ENCODE measurements at places on chromosomes 4 and X.

DNA sequence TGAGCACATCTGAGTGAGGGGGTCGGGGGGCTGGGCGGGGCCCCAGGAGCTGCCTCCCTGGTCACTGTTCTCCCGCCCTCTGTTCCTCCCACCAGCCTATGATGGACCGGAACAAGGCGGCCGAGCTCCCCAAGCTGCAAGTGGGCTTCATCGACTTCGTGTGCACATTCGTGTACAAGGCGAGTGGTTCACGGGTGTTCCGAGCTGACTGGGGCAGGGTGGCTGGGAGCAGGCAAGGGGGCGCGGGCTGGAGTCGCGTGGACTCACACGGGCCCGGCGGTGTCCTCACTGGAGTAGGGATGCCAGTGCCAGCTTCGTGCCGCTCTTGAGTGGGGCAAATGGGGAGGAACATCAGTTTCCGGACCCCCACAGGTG, 7.7 kb downstream of the ATP5ME start:
- H3K27ac ChIP-seq = no peak overlapping the region
- H3K4me3 ChIP-seq = no peak overlapping the region
- no peaks in the 10 kb centered on the region for H3K27me3 ChIP-seq
- DNase-seq = no peak
- no peaks in the 10 kb centered on the region for H3K4me1 ChIP-seq
- no peaks in the 10 kb centered on the region for H3K36me3 ChIP-seq

GRCh38 chrX:102835504-102836146, 101.4 kb upstream of the RAB40AL start:
- DNase-seq = no peak
- H3K27ac ChIP-seq = no peak overlapping the region

GRCh38 chr4:155889031-155889793, 14.3 kb upstream of the TDO2 start:
- no peaks in the 10 kb centered on the region for H3K36me3 ChIP-seq
- H3K27ac ChIP-seq = no peak overlapping the region
- DNase-seq = no peak
- no peaks in the 10 kb centered on the region for H3K27me3 ChIP-seq
- no peak overlapping the region for H3K4me3 ChIP-seq

- no peak overlapping the region for H3K27ac ChIP-seq
- no peaks in the 10 kb centered on the region for H3K27me3 ChIP-seq
- peak; percentile 9 for DNase-seq
These were observed 30.2 kb downstream of the PPP2R3B start for GRCh38 chrX:356385-357034.

- H3K4me1 ChIP-seq = no peaks in the 10 kb centered on the region
- H3K36me3 ChIP-seq = no peaks in the 10 kb centered on the region
- H3K4me3 ChIP-seq = no peak overlapping the region
- H3K27me3 ChIP-seq = no peaks in the 10 kb centered on the region
These were observed 7.6 kb downstream of the ZXDA start for GRCh38 chrX:57902633-57903032.

DNA sequence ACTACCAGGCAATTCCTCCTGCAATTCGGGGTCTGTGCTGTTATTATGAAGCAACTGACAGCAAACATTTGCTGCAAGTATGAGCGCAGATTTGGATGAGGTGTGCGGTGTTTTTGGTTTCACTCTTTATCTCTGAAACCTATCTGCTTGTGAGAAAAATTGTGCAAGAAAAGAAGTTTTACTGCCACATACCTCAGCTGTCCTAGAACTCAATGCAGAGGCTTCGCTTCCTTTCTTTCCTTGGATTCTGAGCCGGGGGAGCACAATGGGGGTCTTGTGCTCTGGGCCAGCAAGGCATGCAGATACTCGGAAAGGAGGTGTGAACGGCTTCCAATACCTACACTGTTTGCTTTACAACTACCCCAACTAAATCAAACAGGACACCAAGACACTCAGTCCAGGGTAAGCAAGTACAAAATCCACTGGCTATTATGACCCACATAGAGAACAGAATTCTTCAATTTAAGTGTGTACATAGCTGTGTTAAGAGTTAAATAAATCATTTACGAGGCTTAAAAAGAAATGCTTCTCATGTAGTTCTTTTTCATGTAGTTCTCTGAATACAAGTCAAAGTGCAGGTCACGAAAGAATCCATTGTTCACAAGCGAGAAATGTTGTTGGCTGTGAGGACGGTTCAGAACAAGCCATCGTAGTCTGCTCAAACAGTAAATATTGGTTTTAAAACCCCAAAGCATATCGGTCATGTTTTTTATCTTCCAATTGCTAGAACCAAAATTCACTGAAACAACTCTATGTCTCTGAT, 1.1 kb downstream of the SORBS2 start:
- H3K4me1 ChIP-seq = no peaks in the 10 kb centered on the region
- H3K27me3 ChIP-seq = no peaks in the 10 kb centered on the region

- DNase-seq = no peak
- no peaks in the 10 kb centered on the region for H3K36me3 ChIP-seq
- H3K27me3 ChIP-seq = no peaks in the 10 kb centered on the region
- H3K4me3 ChIP-seq = no peak overlapping the region
- no peak overlapping the region for H3K27ac ChIP-seq
- no peaks in the 10 kb centered on the region for H3K4me1 ChIP-seq
These were observed 425.9 kb downstream of the RPA4 start for GRCh38 chrX:97309487-97310116.

GRCh38 chr4:5361968-5362367, 310.7 kb downstream of the STK32B start:
- no peaks in the 10 kb centered on the region for H3K27me3 ChIP-seq
- no peak overlapping the region for H3K4me3 ChIP-seq
- H3K4me1 ChIP-seq = no peaks in the 10 kb centered on the region

- H3K27ac ChIP-seq = no peak overlapping the region
- H3K4me1 ChIP-seq = peaks cover 3% of the 10 kb centered on the region
- no peaks in the 10 kb centered on the region for H3K36me3 ChIP-seq
- no peak overlapping the region for H3K4me3 ChIP-seq
- H3K27me3 ChIP-seq = no peaks in the 10 kb centered on the region
These were observed 30.9 kb downstream of the FAM9B start for GRCh38 chrX:9003041-9003440.

DNA sequence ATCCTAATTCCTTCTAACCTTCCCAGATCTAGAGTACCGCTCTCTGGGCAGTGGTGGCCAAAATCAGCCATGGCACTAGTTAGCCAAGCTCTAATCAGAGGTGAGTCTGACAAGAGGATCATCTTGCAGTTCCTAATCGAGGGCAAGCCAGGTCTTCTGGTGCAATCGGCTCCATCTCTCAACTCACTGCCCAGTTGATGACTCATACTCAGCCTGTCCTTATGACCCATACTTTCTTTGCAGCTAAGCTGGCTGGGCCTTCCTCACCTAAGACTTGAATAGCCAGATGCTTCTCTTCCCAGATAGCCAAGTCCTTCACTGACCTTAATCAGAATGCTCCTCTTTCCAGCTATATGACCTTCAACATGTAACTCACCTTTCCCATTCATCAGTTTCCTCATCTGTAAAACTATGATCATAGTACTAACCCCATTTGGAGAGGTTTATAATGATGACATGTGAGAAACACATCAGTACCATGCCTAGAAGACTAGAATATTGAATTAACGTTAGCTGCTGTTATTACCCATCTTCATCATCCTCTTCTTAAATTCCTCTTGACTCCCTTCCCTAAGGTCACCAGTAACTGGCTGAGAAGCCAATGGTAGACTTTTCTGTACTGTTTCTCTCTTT, 57.1 kb downstream of the RELL1 start:
- no peaks in the 10 kb centered on the region for H3K4me1 ChIP-seq
- no peak overlapping the region for H3K4me3 ChIP-seq

DNA sequence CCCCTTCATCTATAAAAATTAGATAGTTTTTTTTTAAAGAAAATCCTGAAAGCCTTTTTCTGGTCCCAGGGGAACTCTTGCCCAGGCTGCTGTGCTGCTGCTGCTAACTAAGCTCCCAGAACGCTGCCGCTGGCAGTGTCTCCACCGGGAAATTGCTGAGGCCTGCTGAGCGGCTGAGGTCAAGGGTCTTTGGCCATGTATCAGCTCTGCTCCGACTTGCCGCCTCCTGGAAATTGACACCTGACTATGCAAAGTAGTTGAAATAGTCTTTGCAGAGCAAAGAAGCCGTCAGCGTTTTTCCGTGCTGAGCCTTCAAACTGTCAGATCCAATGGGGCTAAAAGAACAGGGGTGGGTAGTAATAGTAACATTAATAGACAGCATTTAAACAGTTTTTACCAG, 839 bp downstream of the QDPR start:
- H3K27me3 ChIP-seq = no peaks in the 10 kb centered on the region
- H3K27ac ChIP-seq = no peak overlapping the region
- peak overlapping the region; percentile 61 for H3K4me3 ChIP-seq
- no peak for DNase-seq

DNA sequence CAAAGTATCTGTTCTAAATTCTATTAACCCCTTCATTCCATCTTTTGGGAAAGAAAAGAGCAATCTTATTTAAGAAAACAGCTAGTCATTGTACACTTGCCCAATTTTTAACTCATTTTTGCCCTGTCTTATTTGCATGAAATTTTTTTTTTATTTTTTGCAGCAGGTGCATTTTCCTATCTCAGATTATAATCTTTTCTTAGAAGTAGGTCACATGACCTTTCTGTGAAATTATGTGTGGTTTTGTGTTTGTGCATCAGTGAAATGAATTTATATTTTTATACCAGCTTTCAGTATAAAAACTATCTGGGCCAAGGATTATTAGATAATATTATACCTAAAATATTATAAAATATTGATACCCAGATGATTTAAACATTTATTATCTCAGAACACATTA, 145.6 kb downstream of the INPP4B start:
- no peaks in the 10 kb centered on the region for H3K36me3 ChIP-seq
- H3K27ac ChIP-seq = no peak overlapping the region
- H3K4me1 ChIP-seq = peaks cover 3% of the 10 kb centered on the region

- H3K36me3 ChIP-seq = no peaks in the 10 kb centered on the region
- no peaks in the 10 kb centered on the region for H3K4me1 ChIP-seq
- no peak for DNase-seq
- H3K27me3 ChIP-seq = no peaks in the 10 kb centered on the region
- H3K27ac ChIP-seq = no peak overlapping the region
- no peak overlapping the region for H3K4me3 ChIP-seq
These were observed 314.5 kb upstream of the RASGEF1B start for GRCh38 chr4:81786063-81786763.

DNA sequence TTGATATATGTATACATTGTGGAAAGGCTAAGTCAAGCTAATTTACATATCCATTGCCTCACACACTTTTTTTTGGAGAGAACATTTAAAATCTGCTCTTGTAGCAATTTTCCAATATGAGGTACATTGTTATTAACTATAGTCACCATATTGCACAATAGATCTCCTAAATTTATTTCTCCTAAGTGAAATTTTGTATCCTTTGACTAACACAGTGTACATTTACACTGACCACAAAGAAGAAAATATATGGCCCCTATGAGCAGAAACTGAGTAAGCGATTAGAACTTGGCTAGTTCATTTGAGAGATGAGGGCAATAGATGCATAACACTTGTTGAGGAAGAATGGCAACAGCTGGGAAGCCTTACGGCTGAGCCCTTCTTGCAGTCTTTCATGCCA, 20.3 kb upstream of the GUCY1B1 start:
- no peaks in the 10 kb centered on the region for H3K4me1 ChIP-seq
- H3K36me3 ChIP-seq = peaks cover 3% of the 10 kb centered on the region
- H3K27me3 ChIP-seq = no peaks in the 10 kb centered on the region
- DNase-seq = no peak
- H3K4me3 ChIP-seq = no peak overlapping the region
- H3K27ac ChIP-seq = no peak overlapping the region

DNA sequence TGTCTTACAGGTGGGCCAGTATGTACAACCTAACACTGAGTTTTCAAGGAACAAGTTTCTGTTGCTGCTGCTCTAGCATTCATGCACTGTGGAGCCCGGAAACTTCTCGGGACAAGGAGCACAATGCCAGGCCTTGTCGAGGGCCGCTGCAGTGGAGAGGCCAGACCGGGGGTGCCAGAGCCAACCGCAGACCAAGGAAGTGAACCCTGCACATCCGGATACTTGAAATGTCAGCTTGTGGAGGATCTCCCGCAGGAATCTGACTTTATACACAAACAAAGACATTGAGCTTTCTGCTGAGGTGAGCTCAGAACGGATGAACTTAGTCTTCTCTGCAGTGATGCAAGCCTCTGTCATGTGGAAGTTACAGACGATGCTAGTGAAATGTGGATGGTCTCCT, 99.5 kb downstream of the ZNF827 start:
- no peak overlapping the region for H3K27ac ChIP-seq
- no peaks in the 10 kb centered on the region for H3K36me3 ChIP-seq
- H3K27me3 ChIP-seq = no peaks in the 10 kb centered on the region
- DNase-seq = no peak

- no peak for DNase-seq
- H3K4me1 ChIP-seq = no peaks in the 10 kb centered on the region
- H3K36me3 ChIP-seq = no peaks in the 10 kb centered on the region
- H3K27me3 ChIP-seq = no peaks in the 10 kb centered on the region
- no peak overlapping the region for H3K27ac ChIP-seq
- H3K4me3 ChIP-seq = no peak overlapping the region
These were observed 206.1 kb downstream of the PPP3CA start for GRCh38 chr4:101141230-101141629.

GRCh38 chrX:38657562-38657961, 96.2 kb downstream of the TSPAN7 start:
- no peak overlapping the region for H3K27ac ChIP-seq
- no peaks in the 10 kb centered on the region for H3K27me3 ChIP-seq
- H3K36me3 ChIP-seq = no peaks in the 10 kb centered on the region
- no peak overlapping the region for H3K4me3 ChIP-seq
- H3K4me1 ChIP-seq = no peaks in the 10 kb centered on the region

- H3K36me3 ChIP-seq = no peaks in the 10 kb centered on the region
- no peak overlapping the region for H3K4me3 ChIP-seq
- H3K4me1 ChIP-seq = no peaks in the 10 kb centered on the region
- DNase-seq = no peak
- H3K27ac ChIP-seq = no peak overlapping the region
These were observed 104.9 kb downstream of the ALPK1 start for GRCh38 chr4:112402098-112402497.

DNA sequence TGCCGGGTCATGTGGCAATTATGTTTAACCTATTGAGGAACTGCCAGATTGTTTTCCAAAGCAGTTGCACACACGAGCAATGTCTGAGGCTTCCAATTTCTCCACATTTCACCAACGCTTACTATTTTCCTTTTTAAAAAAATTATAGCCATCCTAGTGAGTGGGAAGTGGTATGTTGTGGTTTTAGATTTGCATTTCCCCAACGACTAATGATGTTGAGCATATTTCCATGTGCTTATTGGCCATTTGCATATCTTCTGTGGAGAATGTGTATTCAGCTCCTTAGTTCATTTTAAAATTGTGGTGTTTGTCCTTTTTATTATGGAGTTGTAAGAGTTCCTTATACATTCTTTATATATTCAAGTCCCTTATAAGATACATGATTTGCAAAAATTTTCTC, 60.2 kb downstream of the MTMR1 start:
- H3K27me3 ChIP-seq = no peaks in the 10 kb centered on the region
- no peak overlapping the region for H3K27ac ChIP-seq
- no peaks in the 10 kb centered on the region for H3K36me3 ChIP-seq
- no peak overlapping the region for H3K4me3 ChIP-seq

GRCh38 chrX:78514852-78515251, 144.3 kb downstream of the RTL3 start:
- no peak for DNase-seq
- H3K27ac ChIP-seq = no peak overlapping the region
- H3K27me3 ChIP-seq = no peaks in the 10 kb centered on the region
- no peaks in the 10 kb centered on the region for H3K4me1 ChIP-seq

GRCh38 chrX:17299206-17299605, 75.8 kb upstream of the NHS start:
- H3K36me3 ChIP-seq = no peaks in the 10 kb centered on the region
- H3K27me3 ChIP-seq = no peaks in the 10 kb centered on the region
- no peaks in the 10 kb centered on the region for H3K4me1 ChIP-seq
- no peak overlapping the region for H3K4me3 ChIP-seq
- no peak for DNase-seq
- H3K27ac ChIP-seq = no peak overlapping the region

- H3K4me1 ChIP-seq = no peaks in the 10 kb centered on the region
- no peaks in the 10 kb centered on the region for H3K36me3 ChIP-seq
- H3K4me3 ChIP-seq = no peak overlapping the region
- H3K27me3 ChIP-seq = no peaks in the 10 kb centered on the region
These were observed 69.2 kb downstream of the ZNF732 start for GRCh38 chr4:236028-236427.

Data from aorta (tissue), 5 donors.